A673 (cell line): ENCODE measurements at places on chromosomes 3 and 15.

DNA sequence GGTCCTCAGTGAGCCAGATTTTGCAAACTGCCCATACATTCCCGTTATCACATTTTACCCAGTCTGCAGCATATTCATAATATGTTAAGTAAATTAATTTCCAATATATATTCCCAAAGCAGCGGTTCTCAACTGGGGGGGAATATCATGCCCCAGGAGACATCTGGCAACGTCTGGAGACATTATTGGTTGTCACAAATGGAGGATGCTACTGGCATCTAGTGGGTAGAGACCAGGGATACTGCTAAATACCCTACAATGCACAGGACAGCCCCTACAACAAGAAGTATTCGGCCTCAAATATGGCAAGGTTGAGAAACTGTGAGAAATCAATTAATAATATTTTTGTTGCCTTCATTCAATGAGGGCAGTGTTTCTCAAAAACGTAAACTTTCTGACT is 280.3 kb downstream of the MAGI1 start:
- DNase-seq = no peak

DNA sequence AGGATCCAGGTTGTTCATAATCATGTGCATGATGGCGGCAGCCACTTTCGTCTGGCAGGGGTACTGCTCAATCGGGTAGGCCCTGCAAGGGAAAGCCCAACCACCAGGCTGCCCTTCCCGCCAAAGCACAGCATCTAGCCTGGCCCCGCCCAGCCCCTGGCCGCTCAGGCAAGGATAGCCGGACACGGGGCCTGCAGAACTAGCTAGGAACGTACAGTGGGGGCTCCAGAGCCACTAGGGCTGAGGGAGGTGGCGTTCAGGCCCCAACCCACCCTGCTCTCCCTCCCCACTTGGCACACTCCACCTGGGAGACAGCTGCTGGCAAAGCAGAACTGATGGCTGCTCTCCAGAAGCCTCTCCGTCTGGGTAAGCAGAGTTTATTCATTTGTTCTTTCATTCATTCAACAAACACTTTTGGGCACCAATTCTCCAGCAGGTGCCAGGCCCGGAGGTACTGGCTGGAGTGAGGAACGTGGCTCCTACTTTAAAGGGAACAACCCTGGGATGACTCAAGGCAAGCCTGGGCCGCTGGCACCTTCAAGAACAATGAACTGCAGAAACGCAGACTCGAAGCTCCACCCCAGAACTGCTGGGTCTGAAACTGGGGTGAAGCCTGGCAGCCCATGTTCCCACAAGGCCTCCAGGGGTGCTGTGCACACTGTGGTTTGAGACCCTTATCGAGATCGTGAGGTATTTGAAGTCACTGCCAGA is 7.8 kb downstream of the UROC1 start:
- DNase-seq = no peak

DNA sequence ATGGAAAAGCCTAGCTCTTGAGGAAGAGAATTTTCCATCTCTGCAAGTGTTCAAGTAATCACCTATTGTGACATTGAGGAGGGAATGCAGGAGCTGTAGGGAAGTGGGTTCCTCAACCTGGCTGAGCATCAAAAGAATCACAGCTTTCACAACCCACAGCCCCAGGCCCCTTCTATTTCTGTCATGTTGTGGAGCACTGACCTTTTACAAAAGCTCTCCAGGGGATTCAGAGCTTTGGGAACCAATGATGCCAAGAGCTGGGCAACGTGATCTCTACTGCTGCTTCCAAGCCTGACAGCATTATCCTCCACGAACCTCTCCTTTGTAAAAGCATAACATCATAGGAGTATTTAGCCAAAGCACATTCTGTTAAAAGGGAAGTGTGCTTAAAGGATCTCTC is 231.1 kb downstream of the ADAMTS9 start:
- DNase-seq = no peak

DNA sequence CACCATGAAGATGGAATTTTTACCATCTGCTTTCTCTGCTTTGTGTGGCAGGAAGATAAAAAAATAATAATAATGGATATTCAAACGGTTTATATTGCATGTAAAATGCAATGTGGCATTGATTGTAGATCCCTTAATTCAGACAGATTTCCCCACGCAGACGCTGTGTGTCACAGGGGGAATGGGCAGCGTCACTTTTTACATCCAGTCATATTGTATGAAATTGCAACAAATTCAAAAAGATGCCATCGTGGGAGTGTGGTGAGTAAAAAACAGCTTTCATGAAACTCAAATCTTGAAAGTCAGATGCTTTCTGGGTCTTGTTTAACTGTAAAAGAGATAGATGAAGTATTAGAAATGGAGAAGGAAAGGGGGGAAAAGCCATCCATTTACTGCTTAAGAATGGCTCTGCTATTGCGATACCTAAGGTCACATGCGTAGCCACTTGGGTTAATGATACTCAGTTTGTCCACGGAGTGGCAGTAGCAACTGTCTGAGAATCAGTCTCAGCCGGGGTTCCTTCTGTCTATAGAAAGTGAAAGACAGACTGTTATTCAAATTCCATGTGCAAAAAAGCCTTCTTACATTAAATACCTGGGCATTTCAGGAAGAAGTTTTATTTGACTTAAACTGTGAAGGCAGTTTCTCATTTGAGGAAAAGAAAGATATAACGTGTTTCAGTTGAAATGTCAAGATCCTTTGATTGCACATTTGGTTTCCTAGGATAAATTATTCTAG is 28.5 kb downstream of the BTD start:
- peak; percentile 87 for DNase-seq

GRCh38 chr3:114176487-114176886 is 2.4 kb downstream of the DRD3 start:
- no peak for DNase-seq

DNA sequence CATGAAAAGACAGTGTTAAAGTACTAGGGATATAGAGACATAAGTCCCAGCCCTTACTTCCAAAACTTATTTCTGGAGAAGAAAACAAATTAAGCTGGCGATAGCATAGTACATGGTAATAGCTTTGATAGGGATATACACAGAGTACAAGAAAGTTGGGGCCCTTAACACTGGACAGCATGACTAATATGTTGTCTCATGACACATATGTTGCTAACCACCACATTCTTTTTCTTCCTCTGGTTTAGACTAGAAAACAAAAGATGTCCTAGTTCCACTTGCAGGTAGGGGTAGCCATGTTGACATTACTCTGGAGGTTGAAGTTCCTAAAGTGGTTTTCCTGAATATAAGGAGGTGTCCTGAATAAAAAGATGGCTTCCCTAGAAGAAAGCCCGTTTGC is 75.3 kb downstream of the RFX7 start:
- no peak for DNase-seq

DNA sequence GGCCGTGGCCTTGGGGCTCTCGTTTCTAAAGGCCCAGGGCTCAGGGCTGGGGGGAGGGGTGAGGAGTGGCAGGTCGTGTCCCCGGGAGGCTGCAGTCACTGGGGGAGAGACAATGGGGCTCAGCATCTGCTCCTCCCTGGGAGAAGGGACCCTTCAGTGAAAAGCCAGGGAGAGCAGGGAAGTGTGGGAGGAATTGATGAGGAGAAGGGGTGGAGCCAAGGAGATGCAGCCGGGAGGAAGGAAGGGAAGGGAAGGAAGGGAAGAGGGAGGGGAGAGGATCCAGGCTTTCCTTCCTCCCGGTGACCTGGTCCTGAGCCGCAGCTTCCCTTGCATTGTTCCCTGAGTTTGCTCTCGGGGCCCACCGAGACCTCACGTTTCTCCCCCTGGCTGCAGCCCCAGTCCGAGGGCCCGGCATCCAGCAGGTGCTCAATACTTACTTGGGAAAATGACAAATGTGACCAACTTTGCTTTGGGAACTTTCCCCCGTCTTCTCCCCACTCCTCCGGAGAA is 1.4 kb upstream of the ZNF710 start:
- peak; percentile 64 for DNase-seq

GRCh38 chr3:100600181-100601042 is 9.0 kb upstream of the ADGRG7 start:
- DNase-seq = peak; percentile 63

DNA sequence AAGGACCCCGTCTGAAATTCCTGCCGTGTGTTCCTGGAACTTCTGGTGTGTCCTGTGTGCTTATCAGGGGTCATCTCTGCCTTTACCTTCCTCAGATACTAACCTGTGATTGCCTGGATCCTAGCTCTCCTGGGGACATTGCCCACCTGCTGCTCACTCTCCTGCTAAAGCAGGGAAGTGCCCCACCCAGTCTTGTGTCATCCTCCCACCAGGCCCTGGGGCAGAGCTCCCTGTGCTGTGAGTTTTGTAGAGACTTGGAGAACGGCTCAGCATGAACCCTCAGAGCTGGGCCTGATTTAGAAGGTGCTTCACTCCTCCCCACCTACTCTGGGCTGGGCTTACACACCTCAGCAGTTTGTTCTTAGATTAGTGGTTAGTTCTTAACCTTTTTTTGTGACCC is 3.8 kb upstream of the TMEM44 start:
- no peak for DNase-seq

DNA sequence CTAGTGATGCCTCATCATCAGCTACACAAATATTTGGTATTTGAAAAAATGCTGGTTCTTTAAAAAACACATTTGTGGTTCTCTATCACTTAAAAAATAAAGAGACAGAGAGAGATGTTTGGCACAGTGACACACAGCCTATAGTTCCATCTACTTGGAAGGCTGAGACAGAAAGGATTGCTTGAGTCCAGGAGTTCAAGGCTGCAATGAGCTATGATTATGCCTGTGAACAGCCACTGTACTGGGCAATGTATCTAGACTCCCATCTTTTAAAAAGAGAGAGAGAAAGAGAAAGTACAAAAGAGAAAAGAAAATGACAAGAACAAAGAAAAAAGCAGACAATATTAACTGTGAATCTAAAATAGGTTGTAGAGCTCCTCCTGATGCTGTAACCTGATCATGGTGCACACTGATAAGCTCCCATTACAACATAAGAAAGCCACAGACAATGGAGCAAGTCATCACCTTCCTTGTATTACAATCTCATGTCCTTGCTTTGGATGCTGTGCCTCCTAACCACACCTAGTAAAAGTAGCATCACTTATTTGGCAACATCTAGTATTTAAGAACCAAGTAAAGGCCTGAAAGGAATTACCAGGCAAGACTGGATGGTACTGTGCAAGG is 31.7 kb upstream of the MAP4 start:
- DNase-seq = no peak

DNA sequence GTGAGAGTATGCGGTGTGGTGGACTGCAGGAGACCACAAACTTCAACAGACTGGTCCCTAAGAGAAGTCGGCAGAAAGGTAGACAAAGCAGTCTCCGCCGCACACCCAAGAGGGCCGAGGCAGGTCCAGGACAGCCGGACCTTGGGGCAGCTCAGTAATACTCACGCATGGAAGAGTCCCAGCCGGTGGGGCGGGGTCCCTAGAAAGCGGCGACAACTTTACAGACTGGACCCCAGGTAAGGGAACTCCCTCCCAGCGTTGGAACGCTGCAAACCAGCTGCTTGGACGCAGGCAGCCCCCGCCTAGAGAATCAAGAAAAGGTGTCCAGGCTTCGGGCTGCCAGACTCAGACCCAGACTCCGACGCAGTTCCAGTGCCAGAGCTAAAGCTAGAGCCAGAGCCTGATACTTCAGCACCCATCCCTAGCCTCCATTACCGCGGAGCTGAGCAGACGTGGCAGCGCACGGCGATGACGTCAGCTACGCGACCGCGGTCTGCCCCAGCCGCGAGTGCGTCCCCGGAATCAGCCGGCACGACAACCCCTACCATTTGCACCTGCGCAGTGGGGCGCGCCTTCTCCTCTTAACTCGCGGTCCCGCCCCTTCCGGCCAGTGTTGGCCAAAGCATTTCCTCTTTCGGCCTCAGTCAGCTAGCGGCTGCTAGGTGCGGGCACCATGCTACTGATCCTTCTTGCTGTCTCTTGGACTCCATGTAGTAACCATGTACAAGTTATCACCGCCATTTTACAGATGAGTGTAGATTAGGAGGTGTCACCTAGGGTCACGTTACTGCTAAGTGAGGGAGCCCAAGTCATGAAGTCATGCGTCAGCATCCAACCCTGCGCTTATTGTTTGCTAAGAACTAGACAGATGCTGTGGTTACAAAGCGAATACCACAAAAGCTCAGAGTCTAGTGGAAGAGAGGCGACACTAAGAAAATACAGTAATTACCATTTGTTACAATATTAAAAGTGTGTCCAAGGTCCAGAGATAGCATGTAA is at the start of gene TMEM39A:
Gene TMEM39A, minus strand, starts transcription at position 445 of the 999 bp plus-strand sequence. CDS start 1,541 bp downstream, outside the sequence.
- peak; percentile 99 for DNase-seq

DNA sequence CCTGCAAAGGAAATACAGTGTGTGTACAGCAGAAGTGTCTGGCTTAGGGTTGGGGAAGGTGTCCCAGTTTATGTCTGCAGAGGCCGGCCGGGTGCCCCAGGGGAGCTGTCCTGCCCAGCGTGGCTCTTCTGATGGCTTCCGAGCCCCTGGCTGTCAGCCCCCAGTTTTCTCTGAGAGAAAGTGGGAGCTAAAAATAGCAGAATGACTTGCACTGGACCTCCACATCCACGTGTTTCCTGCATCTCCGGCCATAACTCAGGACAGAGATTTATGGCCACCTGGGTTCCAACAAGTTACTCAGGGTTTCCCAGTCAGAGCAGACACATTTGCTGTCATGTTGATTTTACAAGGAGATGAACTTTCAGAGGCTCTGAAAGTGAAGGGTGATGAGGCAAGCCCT is 192.0 kb downstream of the ATP10A start:
- no peak for DNase-seq

GRCh38 chr3:136667081-136667480 is 85.1 kb downstream of the STAG1 start:
- no peak for DNase-seq

GRCh38 chr3:119333773-119334509 is 39.8 kb downstream of the ARHGAP31 start:
- DNase-seq = no peak

DNA sequence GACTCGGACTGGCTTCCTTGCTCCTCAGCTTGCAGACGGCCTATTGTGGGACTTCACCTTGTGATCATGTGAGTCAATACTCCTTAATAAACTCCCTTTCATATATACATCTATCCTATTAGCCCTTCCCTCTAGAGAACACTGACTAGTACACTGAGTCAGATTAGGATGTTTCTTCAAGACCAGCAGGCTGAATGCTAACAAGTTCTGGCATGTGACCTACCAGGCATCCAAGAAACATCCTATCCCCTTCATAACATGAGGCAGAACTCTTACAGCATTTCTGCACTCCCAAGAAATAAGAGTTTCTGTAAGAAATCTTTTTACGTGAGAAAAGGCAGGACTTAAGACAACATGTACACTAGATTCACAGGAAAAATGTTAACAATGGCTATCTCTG is 9.3 kb downstream of the CFAP92 start:
- DNase-seq = no peak

DNA sequence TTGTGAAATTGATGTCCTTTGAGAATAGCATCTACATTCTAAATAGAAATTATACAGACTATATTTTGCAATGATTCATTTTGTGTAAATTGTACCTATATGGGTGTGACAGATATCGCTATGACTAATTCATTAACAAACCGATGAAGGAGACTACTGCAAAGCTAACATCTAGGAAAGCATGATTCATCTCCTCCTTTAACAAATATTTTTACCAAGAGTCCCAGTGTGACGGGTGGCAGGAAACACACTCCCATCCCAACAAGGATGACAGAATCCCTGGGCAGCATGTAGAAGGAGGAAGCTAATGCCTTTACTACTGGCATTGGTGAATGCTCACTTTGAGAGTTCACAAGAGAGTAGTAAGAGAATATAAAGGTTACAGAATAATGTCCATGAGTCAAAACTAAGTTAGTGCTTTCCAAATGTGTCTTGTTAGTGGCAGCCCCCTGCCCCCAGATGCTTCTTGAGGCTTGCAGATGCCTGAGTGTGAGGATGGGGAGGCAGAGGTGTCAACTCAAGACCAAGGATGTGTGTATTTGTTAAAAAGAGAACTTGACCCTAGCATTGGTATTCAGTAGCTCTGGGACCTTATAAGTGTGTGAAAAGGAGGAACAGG is 180.6 kb downstream of the FMN1 start:
- DNase-seq = peak; percentile 9

GRCh38 chr3:110929816-110930215 is 141.8 kb upstream of the NECTIN3 start:
- DNase-seq = no peak
